ENCODE measurements at places on chromosomes 2 and 18. TPM values are rescaled to one million over a fixed set of nuclear protein-coding genes. Genes with fewer than 3 reads are reported as not detected.

GRCh38 chr2:231347638-231348037 is 47.9 kb upstream of the B3GNT7 start:
- no peak for DNase-seq

- no peak for DNase-seq
Measured at GRCh38 chr2:176647325-176648165, 378.3 kb downstream of the MTX2 start.

GRCh38 chr2:103738108-103738507 is 976.3 kb downstream of the TMEM182 start:
- no peak for DNase-seq

DNA sequence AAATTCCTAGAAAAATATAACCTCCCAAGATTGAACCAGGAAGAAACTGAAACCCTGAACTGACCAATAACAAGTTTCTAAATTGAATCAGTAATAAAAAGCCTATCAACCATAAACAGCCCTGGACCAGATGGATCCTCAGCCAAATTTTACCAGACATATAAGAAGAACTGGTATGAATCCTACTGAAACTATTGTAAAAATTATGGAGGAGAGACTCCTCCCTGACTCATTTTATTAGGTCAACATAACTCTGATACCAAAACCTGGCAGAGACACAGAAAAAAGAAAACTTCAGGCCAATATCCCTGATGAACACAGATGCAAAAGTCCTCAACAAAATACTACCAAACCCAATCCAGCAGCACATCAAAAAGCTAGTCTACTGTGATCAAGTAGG is 11.3 kb downstream of the NT5C1B start:
- DNase-seq = no peak

DNA sequence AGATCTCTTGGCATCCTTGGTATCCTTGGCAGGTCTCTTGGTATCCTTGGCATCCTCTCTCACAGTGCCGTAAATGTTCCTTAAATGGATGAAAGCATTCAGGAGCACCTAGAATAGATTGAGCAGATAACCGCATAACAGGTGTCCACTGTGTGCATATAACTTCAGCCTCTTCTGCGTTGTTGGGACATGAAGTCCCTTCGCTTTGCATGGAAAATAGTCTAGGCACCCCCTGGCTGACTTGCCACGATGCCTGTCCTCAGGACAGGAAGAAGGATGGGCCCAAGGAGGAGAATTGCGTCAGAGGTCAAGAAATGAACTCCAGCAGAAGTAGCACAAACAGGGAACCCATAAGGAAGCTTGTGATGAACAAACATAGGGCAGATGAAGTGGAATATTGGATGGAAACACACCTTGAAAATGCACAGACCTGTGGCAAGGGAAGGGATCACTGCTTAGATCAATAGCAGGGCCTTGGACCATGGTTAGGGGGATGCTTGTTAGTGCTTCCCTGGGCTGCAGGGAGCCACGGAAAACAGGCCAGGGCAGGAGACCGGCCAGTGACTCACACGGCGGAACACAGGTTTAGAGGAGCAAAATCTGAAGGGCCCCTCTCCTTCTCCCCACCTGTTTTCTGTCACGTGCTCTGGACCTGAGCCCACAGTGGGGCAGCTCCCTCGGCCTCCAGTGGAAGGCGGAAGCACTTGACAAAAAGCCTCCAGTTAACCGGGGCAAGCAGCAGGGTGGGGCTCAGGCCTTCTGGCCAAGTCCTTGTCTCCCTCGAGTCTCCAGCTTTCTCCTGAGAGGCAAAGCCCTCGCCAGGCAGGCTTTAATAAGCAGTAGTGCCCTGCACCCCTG is 99.2 kb upstream of the ASAP2 start:
- no peak for DNase-seq

DNA sequence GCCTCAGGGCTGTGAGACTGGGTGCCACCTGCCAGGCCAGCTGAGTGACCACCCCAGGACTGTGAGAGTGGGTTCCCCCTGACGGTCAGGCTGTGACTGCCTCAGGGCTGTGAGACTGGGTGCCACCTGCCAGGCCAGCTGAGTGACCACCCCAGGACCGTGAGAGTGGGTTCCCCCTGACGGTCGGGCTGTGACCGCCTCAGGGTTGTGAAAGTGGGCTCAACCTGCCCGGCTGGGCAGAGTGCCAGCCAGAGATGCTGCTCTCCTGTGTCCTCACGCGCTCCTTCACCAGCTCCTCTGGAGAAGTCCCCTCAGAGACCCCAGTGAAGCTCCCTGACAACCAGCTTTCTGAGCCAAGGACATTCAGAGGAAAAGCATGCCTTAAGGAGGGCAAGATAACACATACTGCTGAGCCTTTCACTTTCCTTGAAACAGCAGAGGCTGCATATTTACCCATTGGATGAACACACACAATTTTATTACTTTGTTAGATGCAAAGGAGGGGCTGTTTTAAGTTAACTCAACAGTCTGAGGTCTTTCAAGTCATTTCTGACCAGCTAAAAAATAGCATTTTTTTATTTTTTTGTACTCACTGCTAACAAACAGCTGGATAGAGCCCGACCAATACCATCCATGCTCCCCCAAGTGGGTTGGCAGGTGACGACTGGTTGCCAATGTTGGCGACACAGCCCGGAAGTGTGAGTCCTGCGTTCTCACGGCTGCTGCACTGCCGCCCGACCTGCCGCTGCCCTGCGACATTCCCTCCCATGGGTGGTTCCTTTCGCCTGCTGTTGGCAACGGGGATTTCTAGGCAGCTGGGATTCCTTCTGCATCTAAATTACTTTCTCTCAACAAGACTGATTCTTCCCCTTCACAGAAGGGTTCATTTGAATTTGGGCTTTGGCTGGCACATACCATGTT is 70.7 kb downstream of the NDUFA10 start:
- no peak for DNase-seq

DNA sequence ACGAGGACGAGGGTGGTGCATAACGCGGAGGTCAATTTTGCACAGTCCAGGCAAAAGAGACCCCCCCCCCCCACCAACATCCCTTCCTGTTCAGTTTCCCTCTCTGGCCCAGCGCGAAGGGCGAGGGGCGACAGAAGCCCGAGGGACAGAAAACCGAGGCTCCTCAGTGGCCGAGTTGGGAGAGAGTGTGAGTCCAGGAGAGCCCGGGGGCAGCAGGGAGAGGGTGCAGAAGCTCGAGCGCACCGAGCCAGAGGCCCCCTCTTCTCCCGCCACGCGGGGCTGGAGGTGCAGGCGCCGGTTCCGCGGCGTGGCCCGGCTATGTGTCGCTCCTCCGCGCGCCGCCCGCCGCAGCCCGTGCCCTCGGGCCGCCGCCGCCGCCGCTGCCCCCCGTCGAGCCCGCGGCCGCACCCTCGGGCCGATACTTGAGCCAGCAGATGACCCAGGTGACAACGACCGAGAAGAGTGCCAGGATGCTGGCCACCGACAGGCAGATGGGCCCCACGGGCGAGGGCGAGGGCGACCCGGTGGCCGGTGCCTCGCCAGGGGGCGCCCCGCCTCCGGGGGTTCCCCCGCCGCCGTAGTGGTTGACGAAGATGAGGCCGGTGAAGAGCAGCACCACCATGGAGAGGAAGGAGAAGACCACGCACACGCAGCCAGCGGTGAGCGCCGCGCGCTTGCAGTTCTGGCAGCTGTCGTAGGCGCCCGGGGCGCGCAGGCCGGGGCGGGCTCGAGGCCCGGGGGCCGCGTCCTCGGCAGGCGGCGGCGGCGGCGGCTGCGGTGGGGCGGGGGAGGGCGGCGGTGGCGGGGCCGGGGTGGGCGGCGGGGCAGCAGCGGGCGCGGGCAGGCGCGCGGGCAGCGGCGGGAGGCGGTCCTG is 20.2 kb upstream of the PAX3 start:
- DNase-seq = no peak

DNA sequence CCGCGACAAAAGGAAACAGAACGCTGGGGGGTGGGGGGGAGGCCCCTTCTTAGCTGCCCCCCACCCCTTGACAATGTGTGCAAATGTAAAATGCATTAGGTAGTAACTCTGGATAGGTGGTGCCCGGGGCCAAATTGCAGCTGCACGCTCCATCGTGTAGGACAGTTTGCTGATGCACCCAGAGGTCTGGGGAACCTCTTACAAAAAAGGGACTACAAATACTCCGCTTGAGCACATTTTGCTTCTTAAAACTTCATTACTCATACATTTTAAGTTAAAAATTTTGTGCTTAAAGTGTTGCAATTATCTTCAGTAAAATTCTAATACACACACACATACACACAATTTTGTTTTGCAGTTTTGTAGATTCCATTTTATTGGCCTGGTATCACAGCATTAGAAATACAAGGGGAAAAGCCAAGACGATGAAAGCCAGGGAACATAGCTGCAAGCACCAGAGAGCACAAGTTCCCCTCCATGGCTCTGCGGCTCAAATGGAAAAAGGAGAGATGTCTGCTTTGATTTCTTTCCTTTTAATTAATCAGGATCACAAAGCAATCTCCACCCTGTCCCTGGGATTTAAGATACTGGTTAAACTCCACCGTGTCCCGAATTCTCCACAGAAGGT is 582.1 kb downstream of the ZEB2 start:
- DNase-seq = no peak

DNA sequence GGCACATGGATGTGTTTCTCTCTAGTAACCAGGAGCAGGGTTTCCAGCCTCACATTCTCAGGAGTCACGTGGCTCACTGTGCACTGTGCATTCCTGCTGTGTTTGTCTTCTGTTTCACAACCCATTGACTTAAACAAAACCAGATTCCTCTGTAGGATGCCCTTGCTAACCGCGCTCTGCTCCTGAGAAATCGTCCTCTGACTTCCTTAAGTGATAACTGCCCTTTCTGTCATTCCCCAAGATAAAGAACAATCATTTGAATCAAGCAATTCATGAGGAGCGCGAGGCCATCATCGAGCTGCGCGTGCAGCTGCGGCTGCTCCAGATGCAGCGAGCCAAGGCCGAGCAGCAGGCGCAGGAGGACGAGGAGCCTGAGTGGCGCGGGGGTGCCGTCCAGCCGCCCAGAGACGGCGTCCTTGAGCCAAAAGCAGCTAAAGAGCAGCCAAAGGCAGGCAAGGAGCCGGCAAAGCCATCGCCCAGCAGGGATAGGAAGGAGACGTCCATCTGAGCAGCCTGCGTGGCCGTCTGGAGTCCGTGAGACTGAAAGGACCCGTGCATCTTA is 60.2 kb downstream of the RALBP1 start:
- no peak for DNase-seq

- no peak for DNase-seq
Measured at GRCh38 chr18:51275712-51276476, 78.4 kb upstream of the MEX3C start.

DNA sequence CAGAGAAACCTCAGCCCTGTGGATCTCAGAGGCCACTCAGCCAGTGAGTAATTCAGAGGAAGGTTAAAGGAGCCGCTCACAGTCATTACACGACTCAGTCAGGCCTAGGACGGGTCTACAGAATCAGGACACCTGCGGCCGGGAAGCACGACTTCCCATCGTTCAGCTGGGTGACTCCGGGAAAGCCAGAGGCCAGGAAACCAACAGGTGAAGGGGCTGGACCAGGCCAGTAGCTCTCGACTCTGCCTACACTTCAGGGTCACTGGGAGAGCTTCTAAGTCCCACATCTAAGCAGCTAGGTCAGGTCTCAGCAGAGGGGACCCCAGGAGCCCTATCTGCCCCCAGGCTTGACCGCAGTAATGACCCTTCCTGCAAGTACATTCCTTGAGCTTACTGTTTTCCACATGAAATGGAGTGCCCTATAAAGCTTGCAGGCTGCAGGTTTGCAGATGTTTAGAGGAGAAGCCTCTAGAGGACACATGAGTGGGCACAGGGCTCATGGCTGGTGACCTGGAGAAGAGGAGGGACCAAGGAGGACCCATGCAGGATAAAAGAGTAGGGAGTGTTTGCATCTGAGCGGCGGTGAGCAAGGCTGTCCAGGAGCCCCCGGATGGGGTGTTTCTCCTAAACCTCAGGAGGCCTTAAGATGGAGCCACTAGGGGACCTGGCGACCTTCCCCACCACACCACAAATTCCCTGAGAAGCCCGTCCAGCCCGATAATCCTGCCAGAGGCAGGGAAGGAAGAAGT is 9.5 kb downstream of the DIPK1C start:
- DNase-seq = no peak

The TDRD15 gene
- polyA plus RNA-seq = not detected

The SCN9A gene
- polyA plus RNA-seq = 1.9 TPM

The SLC5A7 gene
- 0.62 TPM for polyA plus RNA-seq

The SP140 gene
- 0.98 TPM for polyA plus RNA-seq
